Stimulated activated CD4-positive, alpha-beta T cell treated with anti-CD3 and anti-CD28 coated beads, Interleukin-1b, Interleukin-23, amount 100 ng/mL, for 48 hours (primary cell): ENCODE measurements at places on chromosomes 1 and 21.

DNA sequence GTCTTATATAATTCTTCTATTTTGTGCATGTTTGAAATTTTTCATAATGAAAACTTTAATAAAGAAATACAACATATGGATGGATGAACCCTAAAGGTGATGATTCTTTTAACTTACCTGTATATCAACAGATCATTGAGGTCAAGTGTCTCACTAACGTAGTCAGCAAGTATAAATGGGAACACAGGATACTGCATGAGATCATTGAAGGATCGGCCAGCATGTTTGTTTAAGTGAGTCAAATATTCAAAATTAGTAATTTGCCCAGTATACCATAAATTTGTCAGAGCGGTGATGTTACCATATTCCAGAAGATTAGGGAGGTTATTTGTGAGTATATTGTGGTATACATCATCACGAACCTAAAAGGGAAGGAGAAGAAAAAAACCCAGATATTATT, 71.0 kb upstream of the GNG4 start:
- no peak for DNase-seq

DNA sequence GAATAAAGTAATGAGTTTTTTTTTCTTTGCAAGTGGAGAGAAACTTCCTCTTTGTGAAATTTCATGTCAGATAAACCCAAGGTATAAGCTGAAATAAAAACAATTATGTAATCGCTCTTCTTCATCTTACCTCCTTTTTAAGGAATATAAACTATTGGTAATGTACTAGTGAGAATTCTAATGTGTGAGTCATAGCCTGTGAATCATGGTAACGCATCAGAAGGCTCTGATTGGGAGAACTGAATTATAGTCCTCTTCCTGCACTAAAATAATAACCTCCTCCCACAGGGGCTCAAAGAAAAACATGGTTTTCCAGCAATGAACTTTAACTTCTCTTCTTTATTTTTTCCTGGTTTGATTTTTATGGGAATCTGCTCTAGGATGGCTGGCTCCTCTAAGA, 57.1 kb upstream of the COX20 start:
- no peak for DNase-seq

DNA sequence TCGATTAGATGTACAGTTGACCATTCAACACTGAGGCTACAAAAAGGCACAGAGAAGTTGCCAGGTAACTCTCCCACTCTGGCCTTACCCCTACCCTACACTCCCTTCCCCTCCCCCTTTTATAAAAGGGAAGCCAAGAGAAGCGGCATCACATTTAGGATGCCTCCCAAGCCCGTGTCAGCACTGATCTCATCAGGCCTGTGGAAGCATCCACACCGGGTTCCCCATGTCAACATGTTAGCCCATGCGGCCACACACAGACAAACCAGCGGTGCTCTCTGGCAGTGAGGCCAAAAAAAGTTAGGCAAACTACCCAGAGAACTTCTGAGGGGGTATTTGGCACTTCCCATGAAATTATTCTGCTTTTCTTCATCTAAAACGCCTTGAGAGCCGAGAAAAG, 29.9 kb downstream of the BCAR3 start:
- DNase-seq: no peak

DNA sequence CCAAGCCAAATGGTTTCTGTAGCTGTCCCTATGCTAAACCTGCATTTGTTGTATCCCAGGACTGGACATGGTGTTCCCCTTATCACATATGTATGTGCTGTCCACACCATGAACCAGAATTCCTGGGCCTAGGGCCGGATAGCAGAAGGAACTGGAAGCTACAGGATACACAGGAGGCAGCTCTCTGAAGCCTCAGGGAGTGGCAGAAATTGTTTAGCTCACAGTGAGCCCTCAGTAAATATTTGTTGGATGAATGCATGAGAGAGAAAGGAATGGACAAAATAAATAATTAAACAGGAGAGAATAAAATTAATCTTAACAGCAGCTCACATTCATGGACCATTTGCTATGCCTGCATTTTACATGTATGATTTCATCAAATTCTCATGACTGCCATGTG, 2.1 kb downstream of the NIPAL3 start:
- DNase-seq: no peak

GRCh38 chr21:29305068-29305467, 6.3 kb downstream of the BACH1 start:
- DNase-seq: no peak

GRCh38 chr1:114901814-114902213, 47.2 kb downstream of the SYCP1 start:
- no peak for DNase-seq

DNA sequence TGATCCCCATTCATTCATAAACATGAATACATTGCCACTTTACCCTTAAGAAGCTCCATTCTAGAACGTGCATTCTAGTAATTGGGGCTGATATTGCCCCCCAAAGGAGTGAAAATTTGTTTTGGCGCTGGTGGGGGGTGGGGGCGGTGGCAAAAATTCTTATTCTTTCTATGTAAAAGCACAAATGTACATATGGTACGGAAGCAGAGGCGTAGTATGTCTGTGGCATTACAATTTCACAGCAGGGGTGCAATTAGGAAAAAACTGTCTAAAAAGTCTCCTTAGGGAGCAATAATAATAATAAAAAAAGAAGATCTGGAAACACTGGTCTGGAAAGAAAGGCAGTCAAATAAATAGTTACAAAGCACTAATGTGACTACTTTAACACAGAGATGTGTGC, 40.4 kb upstream of the TMEM51 start:
- no peak for DNase-seq

DNA sequence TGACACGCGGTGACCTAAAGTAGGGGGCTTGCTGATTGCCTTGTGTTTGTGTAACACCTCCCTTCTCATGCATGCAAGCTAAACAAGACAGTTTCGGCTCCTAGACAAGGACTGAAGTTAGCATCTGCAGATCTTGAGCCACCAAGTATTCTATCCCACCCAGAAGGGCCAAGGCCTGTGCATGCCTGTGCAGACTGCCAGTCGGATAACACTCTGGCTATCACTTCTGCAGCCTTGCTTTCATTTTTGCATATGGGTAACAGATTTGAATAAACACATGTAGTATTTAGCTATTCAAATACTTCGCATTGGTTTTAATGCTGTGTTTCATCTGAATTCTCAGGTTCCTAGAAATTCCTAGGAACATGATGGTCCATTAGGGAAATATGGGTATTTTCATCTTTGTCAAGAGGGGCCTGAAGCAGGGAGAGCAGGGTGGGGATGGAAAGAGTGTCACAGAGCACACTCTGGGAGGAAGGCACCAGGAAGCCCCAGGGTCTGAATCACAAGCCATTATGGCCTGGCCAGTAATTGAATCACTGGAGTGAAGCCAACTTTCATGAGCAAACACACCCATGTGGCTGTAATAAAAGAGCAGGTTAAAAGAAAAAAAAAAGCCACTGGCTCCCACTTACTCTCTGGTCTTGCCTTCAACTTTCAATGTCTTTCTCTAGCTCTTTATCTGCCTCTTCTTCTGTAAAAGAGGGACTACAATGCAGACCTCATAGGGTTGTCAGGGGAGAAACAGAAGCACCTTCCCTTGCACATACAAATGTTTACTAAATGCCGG, 28.3 kb downstream of the GADD45A start:
- DNase-seq: no peak
